ENCODE measurements at places on chromosomes 3 and 15. TPM values are rescaled to one million over a fixed set of nuclear protein-coding genes. Genes with fewer than 3 reads are reported as not detected.

GOLGA6L7 gene
- total RNA-seq = not detected

GRCh38 chr15:76972389-76973361 lies 22.3 kb upstream of the PSTPIP1 start:
- no peak for DNase-seq

GRCh38 chr3:120052225-120052624 lies 42.0 kb downstream of the GSK3B start:
- DNase-seq = no peak

PPP1R14D gene
- total RNA-seq = 2.4 TPM

GRCh38 chr3:118226206-118226605 lies 808.4 kb downstream of the IGSF11 start:
- no peak for DNase-seq
